ENCODE measurements at places on chromosomes 1 and 21.
A peak's percentile ranks its signal among the peaks of the same experiment; 100 is the strongest.

GRCh38 chr1:177789956-177790355, 179.9 kb downstream of the SEC16B start:
- DNase-seq, result no peak

DNA sequence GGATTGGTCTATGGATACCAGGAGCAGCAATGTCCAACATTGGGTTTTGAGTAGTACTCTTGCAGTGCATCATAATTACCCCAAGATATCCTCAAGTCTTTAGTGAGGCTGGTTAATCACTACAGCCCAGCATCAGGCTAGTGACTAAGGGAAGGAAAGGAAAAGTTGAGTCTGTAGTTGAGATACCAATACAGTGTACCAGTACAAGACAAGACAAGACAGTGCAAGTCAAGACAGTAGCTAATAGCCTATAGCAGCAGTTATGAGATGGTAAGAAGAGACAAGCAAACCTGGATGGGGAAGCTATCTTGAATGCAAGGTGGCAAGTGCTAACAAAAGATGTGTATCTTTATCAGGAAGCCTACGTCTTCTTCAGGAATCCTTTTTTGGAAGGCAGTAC, 13.3 kb upstream of the GNG12 start:
- no peak for DNase-seq

- no peak for DNase-seq
These were observed 976.9 kb downstream of the BRINP3 start for GRCh38 chr1:189500778-189501177.

DNA sequence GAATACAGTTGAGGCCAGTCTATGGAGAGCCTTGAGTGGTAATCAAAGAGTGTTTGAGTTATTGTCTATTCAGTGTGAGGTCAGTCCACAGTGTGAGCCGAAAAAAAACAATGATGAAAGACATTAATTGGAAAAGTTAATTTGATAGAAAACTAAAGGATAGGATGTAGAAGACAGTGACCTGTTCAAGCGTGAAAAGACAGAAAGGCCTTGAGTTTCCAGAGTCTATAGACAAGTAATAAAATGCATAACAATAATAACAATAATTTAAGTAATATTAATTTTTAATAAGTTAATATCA, 90.4 kb downstream of the SLC30A10 start:
- DNase-seq, result no peak

DNA sequence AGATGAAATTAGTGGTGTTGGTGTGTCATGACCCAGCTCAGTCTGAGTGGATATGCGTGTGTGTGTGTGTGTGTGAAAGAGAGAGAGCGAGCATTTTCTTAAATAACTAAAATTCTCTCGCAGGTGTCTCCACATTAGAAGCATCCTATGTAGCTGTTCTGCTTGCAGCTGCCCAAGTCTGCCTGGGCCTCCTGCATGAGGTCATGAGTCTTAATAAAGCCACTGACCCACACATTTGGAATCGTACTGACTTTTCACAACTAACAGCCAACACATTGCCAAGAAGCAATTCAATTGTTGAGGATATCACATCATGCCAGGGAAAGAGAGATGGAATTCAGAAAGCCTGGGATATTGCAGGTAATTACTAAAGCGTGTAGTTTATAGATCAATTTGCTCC, 238.2 kb upstream of the AJAP1 start:
- DNase-seq, result no peak

DNA sequence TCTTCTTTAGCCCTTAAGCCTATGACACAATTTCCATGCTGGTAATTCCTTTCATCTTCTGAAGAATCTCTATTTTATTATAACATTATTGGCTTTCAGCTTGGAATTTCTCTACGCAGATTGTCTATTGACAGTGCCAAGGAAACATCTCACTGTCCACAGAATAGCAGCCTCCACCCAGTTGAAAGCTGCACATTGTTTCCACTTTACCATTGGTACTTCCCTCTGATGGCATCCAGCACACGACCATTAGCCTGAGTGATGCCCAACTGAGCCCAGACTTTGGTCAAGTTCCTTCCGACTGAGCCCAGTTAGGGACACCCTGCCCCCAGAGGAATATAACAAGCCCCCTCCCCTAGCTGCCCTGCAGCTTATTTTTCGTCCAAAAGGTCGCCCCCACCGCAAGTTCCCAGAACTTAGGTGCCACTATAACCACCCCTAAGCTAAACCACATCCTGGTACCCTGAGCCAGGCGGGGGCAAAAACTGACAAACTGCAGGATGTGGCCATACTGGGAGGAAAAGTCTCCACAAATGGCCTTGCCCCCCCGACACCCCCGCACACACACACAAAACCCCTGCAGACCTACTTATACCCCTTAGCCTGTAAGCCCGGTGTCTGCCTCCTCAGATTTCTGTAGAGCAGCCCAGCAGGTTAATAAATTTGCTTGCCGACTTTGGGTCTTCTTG, 13.2 kb downstream of the GBP5 start:
- DNase-seq, result peak; percentile 37

GRCh38 chr1:9302745-9303524, 10.2 kb downstream of the SPSB1 start:
- no peak for DNase-seq

DNA sequence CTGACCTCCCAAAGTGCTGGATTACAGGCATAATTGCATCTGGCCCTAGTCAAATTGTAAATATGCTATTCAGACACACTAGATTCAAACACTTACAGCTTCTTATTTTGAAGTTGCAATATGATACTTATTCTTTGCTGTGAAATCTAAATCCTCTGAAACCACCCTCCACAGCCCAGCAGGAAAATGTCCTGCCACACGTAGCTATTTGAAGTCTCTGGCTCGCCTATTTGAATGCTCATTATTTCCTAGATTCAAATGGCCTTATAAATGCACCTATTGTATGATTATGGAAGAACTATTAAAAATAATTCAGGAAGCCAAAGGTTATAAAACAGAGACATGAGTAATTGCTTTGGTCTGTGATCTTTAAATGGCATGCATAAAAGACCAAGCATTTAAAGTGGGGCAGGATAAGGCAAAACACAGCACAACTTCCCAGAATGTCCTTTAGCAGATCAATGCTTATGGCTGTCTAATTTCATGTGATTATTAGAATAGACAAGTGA, 26.6 kb upstream of the FBXO28 start:
- no peak for DNase-seq

GRCh38 chr1:46367072-46367471, 26.5 kb downstream of the NSUN4 start:
- no peak for DNase-seq

GRCh38 chr1:226652613-226653012, 86.5 kb downstream of the ITPKB start:
- no peak for DNase-seq

- DNase-seq, result no peak
These were observed 27.6 kb downstream of the NUP133 start for GRCh38 chr1:229480495-229480894.

DNA sequence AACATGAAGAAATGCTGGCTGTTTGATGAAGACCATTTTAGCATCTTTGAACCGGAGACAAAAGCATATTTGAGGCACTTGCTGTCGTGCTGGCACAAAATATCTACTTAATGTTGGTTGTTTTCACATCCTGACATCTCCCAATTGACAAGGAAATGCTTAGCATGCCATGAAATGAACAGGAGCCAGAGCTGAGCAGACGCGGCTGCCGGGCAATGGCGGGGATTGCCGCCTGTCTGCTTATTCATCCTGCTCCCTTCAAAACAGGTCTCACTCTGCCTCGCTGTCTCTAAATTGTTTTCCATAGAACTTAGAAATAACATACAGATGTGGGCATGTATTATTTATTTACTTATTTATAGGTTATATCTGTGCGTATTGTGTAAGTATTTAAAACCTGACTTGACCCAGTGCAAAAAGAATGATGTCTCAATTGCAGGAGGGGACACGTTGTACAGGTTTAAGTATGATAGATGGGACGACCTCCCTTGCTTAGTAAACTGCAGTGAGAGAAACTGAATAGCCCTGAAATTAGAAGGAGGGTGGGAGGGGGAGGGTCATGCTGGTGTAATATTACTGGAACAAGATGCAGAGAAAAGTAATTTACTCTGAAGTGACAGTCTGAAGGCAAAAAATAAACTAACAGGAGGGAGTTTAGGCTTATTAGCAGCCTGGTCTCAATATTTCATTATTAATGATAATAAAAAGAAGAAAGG, 590.4 kb upstream of the PLXNA2 start:
- DNase-seq, result no peak

DNA sequence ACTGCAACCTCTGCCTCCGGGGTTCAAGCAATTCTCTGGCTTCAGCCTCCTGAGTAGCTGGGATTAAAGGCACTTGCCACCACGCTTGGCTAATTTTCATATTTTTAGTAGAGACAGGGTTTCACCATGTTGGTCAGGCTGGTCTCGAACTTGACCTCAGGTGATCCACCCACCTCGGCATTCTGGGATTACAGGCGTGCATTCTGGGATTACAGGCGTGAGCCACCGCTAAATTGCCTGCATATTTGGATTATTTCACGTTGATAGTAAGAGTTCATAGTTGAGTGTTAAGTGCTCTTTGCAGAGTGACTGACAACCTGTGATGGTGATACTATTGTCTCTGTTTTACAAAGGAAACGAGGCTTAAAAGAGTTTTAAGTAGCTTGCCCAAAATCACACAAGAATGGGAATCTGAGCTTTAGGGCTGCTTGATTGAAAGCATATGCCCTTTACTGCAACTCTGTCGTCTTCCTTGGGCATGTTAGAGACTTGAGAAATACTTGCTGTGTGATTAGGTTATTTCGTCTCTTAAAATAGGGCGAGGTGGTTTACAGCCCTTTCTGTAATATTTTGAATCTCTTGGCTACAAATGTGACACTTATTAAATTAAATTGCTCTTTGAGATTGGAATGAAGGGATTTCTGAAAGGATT, 12.4 kb downstream of the CDC42 start:
- no peak for DNase-seq

- DNase-seq, result no peak
These were observed at the start of gene TPM3 for GRCh38 chr1:154191990-154192461. TSS of gene TPM3 (minus strand) at chr1:154192100. CDS start at chr1:154192018, 82 bp downstream.

DNA sequence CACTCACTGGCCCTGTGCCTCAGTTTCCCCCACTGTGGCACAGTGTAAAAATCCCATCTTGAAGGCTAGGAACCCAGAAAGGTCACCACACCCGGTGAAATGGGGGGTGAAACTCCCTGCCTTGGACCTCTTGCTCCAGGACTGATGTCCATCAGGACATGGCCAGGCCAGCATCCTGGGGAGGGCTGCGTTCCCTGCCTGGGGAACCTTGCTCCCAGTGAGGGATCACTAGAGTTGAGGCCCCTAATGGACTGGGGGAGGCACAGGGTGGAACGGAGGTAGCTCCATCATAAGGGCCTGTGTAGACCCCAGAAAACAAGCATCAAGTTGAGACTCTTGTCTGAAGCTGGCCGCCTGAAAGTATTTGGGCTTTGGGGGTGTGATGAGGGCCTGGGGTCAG, 10.4 kb upstream of the ZNF670 start:
- DNase-seq, result no peak

DNA sequence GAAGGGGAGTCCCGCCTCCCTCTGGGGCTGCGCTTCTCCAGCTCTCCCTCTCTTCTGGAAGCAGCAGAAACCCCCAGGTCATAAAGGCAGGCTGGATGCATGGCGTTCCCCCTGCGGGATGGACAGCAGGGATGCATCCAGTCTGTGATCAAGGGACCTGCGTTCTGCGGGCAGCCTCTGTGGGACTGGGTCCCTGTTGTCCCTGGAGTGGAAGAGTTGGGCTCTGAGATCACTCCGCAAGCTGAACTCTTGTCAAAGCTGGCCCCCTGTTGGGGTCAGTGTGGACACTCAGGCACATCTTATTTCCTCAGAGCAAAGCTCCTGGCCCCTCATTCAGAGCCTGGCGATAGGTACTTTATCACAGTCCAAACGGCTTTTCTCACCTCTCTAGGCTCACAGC, 341.2 kb downstream of the PTPRU start:
- DNase-seq, result no peak

DNA sequence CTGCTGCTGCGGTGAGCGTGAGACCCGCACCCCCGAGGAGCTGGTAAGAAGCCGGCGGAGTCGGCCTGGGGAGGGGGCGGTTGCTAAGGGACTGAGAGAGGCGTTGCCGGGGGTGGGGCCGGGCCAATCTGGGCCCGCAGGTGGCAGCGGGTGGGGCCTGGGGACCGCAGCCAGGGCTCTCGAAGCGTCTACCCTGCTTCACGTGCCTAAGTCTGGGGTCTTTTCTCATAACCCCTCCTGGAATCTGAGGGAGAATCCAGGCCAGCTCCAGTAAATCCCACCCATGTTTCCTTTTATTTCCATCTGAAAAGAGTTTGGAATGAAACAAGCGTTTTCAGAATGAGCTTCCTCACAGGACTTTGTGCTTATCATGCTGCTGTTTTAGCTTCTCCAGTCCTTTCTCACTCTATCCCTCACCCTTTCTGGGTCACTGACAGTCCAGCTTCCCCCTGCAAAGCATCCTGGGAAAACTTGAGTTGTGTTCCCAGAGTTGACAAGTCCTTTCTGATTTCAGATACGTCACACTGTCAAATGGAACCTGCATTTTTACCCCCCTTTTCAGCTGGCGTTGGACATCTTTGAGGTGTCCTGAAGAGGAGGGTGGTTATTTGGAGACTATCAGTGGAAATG, 431 bp downstream of the CLCN6 start:
- no peak for DNase-seq

- no peak for DNase-seq
These were observed 52.6 kb upstream of the EPS8L3 start for GRCh38 chr1:109816175-109816811.

- no peak for DNase-seq
These were observed 3.7 kb downstream of the COL24A1 start for GRCh38 chr1:86152887-86153286.

- no peak for DNase-seq
These were observed 202.0 kb downstream of the GABPA start for GRCh38 chr21:25936776-25937175.

DNA sequence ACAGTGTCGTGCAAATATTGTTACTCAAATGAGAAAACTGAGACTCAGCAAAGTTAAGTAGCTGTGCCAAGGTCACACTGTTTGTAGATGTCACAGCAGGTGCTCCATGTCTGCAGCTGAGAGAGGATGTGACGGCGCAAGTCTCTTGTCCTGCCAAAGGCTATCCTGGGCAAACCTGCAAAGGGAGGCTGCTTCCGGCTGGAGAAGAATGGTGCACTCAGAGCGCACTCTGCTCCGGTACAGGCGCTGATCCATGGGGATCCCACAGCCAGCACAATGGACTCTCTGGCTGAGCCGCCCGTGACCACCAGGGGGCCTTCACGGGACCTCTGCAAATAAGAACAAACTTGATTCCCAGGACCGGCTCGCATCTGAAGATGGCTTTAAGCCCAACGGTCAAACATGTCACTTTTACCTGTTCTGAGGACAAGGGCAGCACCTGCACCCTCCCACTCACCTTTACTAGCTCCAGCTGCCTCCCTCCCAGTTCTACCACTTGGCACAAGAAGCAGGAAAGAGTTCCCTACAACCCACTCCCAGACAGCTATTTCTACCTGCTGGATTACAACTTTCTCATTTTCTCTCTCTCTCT, 21.9 kb downstream of the RD3 start:
- DNase-seq, result peak; percentile 34
